A172 (cell line): ENCODE measurements at places on chromosomes 16 and 17.

DNA sequence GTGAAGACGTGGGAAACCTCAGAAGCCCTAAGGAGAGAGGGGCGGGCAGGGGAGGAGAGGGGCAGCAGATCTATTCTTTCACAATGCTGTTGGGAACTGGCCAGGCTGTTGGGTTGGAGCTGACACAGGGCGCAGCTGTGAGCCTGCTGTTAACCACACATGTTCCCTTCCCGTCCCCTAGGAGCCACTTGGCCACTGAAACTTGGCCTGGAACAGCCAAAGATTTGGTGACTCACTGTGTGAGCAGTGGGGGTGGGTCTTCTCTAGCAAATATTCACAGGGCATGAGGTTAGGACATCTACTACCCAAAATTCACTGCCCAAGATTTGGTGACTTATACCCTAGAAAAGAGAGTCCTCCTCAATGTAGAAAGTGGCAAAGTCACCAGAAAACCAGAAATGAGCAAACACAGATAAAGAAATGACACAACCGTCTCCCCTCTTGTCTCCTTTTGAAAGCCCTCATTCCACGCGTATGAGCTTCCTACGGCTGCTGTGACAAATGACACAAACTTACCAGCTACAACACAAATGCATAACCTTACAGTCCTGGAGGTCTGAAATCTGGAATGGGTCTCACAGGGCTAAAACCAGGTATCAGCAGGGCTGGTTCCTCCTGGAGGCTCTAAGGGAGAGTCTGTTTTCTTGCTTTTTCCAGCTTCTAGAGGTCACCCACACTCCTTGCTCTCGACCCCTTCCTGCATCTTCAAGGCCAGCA, 6.3 kb downstream of the TBC1D16 start:
- DNase-seq = peak; percentile 69

DNA sequence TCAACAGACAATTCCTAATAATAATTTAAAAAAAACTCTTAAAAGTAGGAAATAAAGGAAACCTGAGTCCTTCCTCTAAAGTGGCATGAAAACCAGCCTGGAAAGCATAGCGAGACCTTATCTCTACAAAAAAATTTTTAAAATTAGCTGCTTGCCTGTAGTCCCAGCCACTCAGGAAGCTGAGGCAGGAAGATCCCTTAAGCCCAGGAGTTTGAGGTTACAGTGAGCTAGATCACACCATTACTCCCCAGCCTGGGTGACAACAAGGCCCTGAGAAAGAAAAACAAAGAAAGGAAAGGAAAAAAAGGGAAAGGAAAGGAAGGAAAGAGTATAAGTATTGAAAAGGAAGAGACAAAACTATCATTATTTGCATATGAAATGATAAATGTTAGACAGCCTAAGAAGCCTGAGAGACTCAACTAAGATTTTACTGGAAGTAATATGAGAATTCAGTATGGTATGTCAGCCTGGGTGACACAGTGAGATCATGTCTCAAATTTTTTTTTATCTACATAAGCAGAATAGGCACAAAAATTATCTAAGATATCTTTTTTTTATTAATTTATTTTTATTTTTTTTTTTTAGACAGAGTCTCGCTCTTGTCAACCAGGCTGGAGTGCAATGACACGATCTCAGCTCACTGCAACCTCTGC, 113.0 kb downstream of the GOSR1 start:
- DNase-seq = no peak

- DNase-seq = peak; percentile 96
Observed at GRCh38 chr17:1714980-1715802, 5.0 kb upstream of the TLCD2 start.

DNA sequence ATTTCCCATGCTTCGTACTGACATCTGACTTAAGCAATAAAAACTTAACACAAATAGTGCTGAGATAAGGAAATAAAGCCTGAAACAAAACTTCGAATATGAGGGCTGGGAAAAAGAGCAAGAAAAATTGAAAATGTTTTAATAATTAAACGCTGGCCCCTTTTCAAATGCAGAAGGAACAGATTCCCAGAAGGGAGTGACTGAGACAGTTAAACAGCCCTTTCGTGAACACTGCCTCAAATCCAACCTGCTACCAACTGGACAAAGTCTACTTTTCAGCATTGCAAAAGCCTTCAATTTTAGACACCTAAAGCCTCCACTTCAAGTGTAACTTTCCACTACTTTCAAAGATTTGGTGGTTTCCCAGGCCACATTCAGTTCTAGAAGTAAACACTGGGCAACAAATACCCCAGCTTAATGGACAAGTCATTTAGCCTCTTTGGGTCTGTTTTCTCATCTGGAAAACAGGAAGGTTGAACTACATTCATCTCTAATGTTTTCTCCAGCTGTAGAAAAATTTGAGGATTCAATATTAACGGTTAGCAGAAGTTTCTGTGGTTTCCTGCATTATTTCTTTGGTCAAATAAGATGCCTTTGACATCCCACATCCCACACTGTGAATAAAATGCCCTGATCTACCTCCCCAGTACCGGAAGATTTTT, 11.8 kb downstream of the RFFL start:
- no peak for DNase-seq
